ENCODE measurements at places on chromosomes 11 and 22. TPM values are rescaled to one million over a fixed set of nuclear protein-coding genes. Genes with fewer than 3 reads are reported as not detected.

DNA sequence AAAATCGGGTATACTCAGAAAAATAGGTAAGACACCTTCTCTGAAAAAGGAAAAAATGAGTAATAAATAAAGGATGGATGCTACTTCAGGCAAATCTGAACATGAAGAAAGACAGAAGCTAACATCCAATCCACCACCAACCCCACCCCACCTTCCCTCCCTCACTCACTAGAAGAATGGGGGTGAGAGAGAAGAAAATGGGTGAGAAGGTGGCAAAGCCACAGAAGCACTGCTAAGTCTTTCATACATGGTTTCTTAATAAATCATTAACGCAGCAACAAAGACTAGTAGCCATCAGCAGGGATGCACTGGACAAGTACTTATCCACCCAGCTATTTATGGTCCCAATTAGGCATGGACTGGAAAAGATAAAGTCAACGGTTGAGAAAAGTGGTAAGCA lies 5.9 kb downstream of the FHIP1B start:
- H3K36me3 ChIP-seq: peaks cover 1% of the 10 kb centered on the region
- no peaks in the 10 kb centered on the region for H3K27me3 ChIP-seq
- no peak overlapping the region for H3K4me3 ChIP-seq
- H3K27ac ChIP-seq: no peak overlapping the region
- no peak for DNase-seq
- H3K4me1 ChIP-seq: peaks cover 46% of the 10 kb centered on the region

DNA sequence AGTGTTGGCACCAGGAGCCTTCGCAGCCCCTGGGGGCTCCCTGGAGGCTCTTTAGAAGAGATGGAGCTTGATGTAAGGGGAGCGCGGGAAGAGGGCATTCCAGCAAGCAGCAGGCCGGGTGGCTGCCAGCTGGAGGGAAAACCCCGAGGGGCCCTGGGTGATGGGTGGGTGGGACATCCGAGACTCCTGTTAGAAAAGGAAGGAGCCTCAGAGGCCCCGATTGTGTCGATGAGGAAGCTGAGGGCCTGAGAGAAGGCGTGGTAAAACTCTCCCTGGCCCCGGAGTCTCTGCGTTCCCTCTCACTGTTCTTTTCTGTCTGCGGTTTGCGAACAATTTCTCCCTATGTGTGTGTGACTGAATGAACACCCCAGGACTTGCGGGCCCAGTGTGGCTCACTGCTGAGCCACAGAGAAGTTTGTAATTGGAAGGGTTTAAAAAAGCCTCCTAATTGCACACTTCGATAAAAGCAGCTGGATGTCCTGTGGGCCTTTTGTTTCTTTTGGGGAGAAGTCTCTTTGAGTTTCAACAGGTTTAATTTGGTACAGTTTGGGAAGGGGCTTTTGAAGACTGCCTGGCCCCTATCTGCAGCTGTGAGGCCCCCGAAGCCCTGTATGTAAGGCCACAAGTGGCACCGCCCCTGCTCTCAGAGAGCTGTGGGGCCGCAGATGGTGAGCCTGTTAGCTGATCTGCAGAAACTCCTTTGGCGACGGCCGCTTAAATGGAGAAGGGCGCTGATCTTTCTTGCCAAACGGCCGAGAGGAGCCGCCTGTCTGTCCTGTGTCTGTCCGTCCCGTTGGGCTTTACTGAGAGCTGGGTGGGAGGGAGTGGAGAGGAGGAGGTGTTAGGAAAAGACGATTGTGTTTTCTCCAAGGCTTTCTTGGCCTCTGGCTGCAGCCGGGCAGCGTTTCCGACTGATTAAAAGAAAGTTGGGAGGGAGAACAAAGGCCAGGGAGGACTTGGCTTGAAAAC lies 2.0 kb downstream of the FBLN1 start:
- DNase-seq: no peak
- no peaks in the 10 kb centered on the region for H3K36me3 ChIP-seq
- peak overlapping the region; percentile 48 for H3K4me3 ChIP-seq
- peaks cover 49% of the 10 kb centered on the region for H3K27me3 ChIP-seq
- H3K4me1 ChIP-seq: peaks cover 8% of the 10 kb centered on the region

DNA sequence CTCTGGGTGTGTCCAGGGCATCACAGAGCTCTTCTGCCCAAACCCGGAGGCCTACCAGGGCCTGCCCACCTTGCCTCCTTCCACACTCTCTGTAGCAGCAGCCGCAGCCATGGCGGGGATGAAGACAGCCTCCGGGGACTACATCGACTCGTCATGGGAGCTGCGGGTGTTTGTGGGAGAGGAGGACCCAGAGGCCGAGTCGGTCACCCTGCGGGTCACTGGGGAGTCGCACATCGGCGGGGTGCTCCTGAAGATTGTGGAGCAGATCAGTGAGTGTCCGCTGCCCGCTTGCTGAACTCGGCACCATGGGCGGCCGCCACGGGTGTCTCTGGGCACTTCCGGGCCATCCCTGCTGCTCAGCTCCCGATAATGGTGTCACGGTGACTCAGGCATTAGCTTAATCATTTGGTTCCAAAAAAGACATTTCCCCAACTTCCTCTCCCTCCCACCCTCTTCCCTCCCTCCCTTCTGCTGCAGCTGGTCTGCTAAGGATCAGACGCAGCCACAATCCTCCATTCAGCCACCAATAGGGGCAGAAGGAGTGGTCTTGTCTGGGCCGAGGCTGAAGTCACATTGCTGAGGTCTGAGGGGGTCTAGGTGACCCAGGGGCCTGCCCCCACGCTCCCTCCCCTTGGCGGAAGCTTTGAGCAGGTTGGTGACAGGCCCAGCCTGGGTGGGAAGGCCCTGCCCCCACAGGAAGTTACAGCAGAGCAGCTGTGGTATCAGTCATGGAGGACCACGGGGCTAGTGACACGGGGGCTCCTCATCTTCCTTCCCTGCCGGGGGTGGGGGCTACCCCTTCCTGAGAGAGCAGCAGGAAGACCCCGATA lies 950 bp downstream of the FERMT3 start:
- H3K27me3 ChIP-seq: no peaks in the 10 kb centered on the region
- H3K4me1 ChIP-seq: peaks cover 65% of the 10 kb centered on the region
- peak; percentile 88 for DNase-seq
- H3K4me3 ChIP-seq: peak overlapping the region; percentile 97
- H3K27ac ChIP-seq: peak overlapping the region; percentile 97

ASCL2 gene
- 0.38 TPM for total RNA-seq

DNA sequence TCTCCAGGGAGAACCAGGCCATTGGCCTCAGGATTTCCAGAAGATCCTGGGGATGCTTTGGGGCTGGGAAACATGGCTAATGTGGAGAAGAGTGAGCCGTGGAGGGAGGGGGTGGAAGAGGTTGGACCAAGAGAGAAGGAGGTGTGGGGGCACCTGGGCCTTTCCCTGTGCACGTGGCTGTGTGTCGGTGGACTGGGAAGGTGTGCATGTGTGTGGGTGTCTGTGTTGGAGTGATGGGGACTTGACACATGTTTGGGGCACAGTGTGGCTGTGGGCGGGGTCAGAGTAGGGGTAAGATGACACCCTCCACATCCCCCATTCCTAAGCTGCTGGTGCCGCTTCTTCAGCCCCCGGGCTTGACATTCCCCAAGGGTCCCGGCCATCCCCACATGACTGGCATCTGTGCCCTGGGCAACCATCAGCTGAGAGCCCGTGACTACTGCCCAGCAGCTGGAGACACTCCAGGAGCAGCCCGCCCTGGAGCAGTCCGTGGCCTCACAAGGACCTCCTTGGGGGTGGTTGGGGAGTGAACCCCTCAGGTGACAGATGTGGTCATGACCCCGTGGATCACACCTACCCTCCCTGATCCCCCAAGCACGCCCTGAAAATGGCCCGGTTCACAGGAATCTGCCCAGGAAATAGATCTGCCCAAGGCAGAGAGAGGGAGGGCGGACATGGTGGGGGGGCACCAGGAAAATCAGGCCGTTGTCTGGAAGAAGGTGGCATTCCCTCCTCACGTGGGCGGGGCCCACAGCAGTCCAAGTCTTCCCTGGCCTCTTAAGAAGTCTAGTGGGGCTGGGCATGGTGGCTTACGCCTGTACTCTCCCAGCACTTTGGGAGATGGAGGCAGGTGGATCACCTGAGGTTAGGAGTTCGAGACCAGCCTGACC lies 34.8 kb upstream of the SOX10 start:
- no peak for DNase-seq
- H3K4me1 ChIP-seq: no peaks in the 10 kb centered on the region
- H3K27ac ChIP-seq: no peak overlapping the region
- H3K4me3 ChIP-seq: no peak overlapping the region
- no peaks in the 10 kb centered on the region for H3K36me3 ChIP-seq

DNA sequence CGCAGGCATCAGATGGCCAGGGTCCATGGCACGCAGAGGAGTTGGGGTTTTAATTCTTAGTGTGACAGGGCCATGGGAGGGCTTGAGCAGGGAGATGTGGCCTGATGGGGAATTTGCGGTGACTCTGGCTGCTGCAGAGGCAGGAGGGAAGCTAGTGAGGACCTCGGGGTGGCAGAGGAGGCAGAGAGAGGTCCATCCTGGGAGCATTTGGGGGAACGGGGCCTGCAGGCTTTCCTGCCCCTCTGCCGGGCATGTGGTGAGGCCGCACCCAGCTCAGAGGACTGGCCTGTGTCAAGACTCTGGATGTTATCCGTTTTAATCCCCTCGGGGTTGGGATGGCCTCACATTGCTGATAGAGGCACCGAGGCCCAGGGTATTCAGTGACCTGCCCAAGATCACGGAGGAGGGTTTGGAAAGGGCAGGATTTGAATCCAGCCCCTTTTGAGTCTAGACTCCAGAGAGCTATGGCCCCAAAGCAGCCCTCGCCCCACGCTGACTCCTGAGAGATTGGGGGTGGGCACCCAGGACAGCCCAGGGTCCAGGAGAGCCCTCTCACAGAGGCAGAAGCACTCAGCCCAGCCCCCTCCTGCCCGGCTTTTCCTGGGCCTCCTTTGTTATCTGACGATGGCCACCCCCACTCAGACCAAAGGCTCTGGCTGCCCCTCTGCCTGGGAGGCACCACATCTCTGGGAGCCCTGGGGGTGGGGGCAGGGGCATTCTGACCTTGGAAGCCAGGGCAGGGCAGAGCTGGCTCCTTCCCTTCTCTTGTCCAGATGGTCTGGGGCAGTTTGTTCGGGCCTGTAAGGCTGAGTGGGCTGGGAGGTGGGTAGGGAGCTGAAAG lies 13.9 kb downstream of the MGAT3 start:
- no peak overlapping the region for H3K4me3 ChIP-seq
- no peaks in the 10 kb centered on the region for H3K36me3 ChIP-seq
- H3K4me1 ChIP-seq: peaks cover 19% of the 10 kb centered on the region
- H3K27me3 ChIP-seq: no peaks in the 10 kb centered on the region
- H3K27ac ChIP-seq: no peak overlapping the region

DNA sequence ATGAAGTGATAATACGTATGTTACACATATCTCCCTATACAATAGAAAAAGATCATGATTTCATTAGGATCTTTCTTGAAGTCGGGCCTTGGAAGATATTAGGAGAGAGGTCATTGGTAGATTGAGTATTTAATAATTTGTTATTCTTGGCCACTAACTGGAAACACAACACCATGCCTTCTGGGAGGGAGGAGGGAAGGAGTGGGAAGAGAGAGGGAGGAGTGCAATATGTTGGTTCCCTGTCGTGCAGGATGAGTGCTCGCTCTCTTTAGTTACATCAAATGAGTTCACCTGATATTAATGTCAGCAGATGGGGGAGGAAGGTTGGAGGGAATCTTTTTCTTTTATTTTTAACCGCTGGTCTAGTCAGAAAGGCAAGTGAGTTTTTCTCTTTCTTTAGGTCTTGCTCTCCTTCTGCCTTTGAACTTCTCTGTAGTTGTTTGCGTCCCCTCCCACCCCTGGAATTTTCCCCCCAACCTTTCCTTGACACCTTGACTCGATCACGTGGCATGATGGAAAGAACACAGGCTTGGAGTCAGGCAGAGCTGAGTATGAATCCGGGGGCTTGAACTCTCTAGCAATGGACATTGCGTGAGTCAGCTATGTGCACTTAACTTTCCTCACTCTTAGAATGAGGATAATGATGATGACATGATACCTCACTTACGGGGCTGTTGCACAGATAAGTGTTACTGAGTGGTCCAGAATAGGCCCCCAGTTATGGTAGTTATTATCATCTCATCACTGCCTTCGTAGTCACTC lies 6.2 kb downstream of the ADAMTS15 start:
- H3K27ac ChIP-seq: no peak overlapping the region
- no peak for DNase-seq
- no peaks in the 10 kb centered on the region for H3K4me1 ChIP-seq
- no peak overlapping the region for H3K4me3 ChIP-seq

DNA sequence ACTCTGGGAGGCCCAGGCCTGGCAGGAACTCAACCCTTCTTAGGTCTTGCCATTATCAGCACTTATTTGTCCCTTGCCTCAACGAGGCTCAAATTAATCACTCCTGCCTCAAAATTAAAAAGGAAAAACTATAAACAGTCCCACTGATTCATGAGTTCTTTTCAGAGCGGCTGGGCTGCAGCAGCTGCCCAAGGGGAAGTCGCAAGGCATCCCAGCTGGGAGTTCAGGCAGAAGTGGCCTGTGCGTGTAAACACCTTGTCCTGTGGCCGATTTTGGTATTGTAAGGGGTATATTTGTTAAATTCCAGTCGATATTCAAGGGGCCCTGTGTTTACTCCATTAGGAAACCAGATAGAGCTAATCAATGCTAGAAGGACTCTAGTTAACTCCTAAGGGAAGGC lies 213.9 kb upstream of the CADM1 start:
- peaks cover 6% of the 10 kb centered on the region for H3K27me3 ChIP-seq
- no peak overlapping the region for H3K27ac ChIP-seq
- H3K36me3 ChIP-seq: no peaks in the 10 kb centered on the region

GRCh38 chr11:6746086-6746618 lies 25.6 kb downstream of the OR2AG2 start:
- H3K4me1 ChIP-seq: peaks cover under 1% of the 10 kb centered on the region
- H3K27ac ChIP-seq: no peak overlapping the region
- H3K27me3 ChIP-seq: no peaks in the 10 kb centered on the region
- H3K36me3 ChIP-seq: peaks cover 1% of the 10 kb centered on the region
- no peak overlapping the region for H3K4me3 ChIP-seq

GRCh38 chr11:68372625-68373024 lies 60.2 kb downstream of the LRP5 start:
- no peak overlapping the region for H3K27ac ChIP-seq
- no peaks in the 10 kb centered on the region for H3K27me3 ChIP-seq
- H3K4me1 ChIP-seq: no peaks in the 10 kb centered on the region

DNA sequence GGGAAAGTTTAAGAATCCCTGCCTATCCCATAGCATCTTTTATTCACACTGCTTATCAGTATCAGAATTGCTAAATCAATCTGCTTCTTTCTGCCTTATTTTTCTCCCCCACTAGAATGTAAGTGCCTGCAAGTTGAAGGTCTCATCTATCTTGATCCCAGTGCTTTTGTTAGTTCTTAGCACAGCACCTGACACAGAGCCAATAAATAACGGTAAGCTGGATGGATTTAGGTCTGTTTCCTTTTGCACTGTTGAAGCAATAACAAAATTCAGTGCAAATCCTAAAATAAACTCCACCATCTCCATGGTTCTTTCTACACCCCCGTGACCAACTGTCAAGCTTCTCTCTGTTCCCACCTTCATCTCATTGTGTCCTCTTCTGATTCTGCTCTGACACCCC lies 36.7 kb upstream of the CD44 start:
- no peak for DNase-seq
- H3K27ac ChIP-seq: no peak overlapping the region
- no peaks in the 10 kb centered on the region for H3K36me3 ChIP-seq
- no peak overlapping the region for H3K4me3 ChIP-seq
- no peaks in the 10 kb centered on the region for H3K27me3 ChIP-seq

Measured in activated T-cell treated with anti-CD3 and anti-CD28 coated beads, Interleukin-2, amount 50 U/mL, for 72 hours (primary cell).